ENCODE measurements at places on chromosomes 3 and 15.

- DNase-seq, result no peak
These were observed 94.4 kb downstream of the DNAJB8 start for GRCh38 chr3:128372281-128372680.

- DNase-seq, result no peak
These were observed 476.9 kb downstream of the NR2F2 start for GRCh38 chr15:96807361-96807760.

- no peak for DNase-seq
These were observed 125.0 kb downstream of the ZNF280D start for GRCh38 chr15:56608140-56608778.

DNA sequence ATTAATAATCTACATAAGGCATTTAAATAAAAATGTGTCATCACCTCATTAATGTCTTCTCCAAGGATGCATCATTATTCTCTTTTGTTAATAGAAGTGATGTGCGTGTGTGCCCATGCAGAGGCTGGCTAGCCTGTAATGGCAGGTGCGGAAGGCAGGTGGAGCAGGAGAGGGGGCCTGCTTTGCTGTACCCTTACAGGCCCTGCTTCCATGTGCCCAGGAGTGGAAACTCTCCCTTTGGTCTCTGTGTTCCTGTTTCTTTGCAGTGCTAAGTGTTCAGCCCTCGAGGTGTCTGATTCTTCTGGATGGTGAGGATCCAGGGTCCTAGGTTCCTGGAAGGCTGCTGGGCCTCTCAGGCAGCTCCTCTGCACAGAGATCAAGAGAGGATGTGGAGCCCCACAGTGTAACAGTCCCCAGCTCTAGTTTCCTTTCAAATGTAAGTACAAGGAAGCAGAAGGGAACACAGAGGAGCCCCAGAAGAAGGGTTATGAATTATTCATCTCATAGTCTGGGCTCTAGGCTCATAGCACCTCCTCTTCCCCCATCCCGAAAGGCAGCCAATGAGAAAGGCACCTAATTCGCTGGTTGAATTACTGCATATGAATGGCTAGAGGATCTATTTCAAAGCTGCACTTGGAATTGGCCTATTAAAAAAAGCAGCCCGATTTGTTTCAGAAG is 39.2 kb upstream of the AGBL1 start:
- no peak for DNase-seq

DNA sequence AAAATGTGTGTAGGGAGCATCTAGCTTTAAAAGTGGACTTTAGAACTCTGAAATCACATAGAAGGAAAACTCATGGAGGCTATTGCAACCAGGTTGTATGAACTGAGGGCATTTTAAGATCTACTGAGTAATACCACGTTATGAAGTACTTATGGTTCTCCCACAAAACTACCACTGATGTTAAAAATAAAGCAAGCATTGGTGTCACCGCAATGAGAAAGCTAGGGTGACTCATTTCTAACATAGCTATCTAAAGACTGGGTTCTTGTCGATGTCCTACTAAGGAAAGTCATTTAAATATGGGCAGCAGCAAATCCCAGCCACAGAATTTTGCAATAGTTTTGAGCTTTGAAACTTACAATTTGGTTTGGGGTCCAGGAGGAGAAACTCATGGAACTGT is 584.8 kb downstream of the DIPK2A start:
- DNase-seq, result no peak

DNA sequence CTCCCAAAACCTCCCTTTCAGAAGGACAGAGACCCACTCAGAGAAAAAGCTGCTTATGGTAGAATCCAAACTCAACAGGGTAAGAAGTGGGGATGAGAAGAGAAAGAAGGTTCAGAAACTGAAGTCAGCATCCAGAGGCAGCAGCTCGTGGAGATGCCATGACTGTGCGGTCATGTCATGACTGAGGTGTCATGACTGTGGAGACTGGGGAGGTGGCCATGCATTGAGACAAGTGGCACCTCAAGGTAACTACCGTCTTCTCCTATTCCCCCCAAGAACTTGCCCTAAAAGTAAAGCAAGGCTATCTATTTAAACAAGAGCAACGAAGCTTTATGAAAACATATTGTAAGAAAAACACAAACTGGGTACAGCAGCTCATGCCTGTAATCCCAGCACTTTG is 15.1 kb downstream of the CHRNA3 start:
- no peak for DNase-seq
